ENCODE measurements at places on chromosomes 4 and X.

GRCh38 chr4:75598390-75598789 is 31.9 kb downstream of the CDKL2 start:
- no peak for DNase-seq

DNA sequence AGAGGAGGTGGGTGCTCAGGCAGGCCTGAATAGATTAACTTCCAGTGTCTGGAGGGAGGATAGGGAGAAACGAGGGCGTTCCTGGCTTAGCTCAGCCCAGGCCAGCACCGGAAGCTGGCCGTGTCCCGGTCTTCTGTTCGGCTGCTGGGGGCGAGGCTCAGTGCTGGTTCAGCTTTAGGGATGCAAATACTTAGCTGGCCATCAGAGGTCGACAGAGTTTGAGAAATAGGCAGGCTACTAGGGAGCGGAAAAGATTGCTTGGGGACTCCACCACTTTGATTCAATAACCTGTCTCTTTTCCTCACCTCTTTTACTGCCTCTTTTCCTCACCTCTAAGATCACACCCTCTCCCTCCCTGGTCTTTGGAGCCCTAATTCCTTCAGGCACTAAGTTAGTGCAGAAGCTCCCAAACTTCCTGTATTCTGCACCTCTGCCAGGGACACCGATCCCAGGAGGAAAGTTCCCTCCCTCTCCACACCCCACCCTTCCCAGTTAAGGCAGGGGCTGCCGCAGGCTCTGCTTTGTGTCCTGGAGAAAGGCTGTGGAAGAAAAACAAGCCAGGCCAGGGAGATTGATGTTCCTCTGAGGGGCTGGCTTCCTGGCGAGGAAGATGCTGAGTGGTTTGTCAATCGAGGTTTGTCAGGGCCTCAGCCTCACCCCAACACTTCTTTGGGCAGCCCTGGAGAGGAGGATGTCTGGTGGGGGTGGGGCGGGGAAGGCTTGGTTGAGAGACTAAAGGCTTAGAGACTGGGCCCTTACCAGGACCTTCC is 6.0 kb upstream of the EFNB1 start:
- DNase-seq, result peak; percentile 28

DNA sequence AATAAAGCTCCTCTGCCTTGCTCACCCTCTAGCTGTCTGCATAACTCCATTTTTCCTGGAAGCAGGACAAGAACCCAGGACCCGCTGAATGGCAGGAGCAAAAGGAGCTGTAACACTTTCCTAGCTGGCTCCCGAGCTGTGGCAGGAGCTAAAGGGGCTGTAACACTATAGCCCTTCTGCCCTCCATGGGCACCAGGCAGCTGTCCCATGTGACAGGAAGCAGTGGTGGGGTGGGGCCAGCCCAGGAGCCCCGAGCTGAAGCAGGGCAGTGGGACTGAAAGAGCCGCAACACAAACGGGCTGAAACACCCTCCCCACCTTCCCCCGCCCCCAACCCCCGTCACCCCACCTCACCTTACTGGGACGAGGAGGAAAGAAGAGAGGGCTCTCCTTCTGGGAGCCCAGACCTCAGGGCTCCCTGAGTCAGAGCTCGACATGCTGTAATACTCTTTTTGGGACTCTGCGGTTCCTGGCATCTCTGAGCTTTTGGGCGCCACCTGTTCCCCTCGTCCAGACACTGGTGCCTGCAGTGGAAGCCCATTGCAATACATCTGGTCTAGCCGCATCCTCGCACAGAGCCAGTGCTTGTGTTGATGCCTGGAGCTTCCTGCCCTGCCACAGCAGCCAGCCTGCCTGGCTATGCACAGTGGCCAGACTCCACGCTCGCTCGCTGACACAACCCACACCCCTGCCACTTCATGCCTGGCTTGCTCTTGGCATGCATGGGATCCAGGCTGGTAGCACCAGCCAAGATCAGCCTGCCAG is 39.4 kb downstream of the PPM1K start:
- DNase-seq, result no peak

- DNase-seq, result no peak
Observed at GRCh38 chr4:13316354-13316753, 167.8 kb downstream of the RAB28 start.

- DNase-seq, result peak; percentile 68
Observed at GRCh38 chrX:139881130-139881529, 51.7 kb downstream of the ATP11C start.

- no peak for DNase-seq
Observed at GRCh38 chr4:33073811-33074210, 2353.6 kb downstream of the PCDH7 start.

GRCh38 chr4:38562751-38563198 is 101.2 kb upstream of the KLF3 start:
- no peak for DNase-seq

DNA sequence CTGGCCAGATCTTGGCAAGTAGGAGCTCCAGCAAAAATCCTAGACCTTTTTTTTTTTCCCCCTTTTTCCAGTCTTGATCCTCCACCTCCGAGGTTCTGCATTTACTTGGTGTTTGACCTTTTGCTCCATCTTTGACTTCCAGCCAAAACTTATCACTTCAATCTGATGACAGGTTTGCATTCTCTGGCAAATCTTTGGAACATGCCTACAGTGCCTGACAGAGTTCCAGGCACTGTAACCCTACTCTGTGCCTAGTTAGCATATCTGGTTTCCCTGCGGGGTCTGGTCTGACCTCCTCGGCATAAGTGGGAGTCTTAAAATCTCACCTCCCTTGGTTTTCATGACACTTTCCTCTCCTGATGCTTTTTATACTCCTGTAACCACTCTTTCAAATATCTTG is 39.4 kb upstream of the NR3C2 start:
- no peak for DNase-seq

DNA sequence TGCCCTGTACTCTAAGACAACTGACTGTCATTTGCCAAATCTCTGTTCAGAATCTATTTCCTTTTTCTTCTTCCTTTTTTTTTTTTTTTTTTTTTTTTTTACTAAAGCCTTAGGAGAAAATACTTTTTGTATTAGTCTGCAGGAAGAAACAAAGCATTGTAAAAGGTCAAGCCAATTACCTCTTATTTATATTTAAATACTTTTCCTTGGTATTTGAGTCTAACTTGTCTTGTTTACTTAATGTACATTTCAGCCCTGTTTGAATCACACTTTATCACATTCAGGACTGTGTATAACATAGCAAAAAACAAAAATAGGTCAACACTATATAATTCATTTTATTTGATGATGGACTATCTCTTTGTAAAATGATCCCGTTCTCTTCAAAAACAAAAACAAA is 262.2 kb downstream of the RPA4 start:
- DNase-seq, result no peak

GRCh38 chr4:99062120-99062519 is 26.5 kb downstream of the ADH5 start:
- no peak for DNase-seq

- no peak for DNase-seq
Observed at GRCh38 chrX:137574784-137575293, 8.9 kb downstream of the ZIC3 start.

DNA sequence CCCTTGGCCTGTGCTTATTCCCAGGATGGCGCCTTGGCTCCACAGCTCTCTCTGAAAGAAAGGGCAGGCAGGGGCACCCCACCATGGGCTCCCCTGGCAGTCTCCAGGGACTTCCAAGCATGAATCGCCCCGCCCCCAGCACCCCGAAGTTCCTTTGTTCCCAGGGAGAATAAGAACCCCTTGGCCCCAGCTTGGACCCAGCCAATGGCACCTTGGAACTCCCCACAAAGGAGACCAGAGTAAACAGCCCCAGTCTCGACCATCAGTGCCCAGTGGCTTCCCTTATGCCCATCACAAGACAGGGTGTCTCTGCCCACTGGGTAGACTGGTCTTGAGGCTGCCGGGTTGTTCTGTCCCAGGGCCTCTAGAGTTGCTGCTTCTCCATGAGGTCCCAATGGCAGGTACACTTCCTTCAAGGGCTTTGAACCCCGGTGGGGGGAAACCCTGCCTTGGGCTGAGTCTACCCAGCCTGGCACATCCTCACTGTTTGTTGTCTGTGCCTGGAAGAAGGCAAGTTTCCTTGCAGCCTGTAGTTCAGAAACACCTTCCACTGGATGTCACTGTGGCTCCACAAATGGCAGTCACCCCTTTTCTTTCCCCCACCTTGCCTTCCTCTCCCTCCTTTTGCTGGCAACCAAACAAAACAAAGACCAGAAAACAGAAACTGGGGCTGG is 30.8 kb downstream of the NBDY start:
- DNase-seq, result no peak

DNA sequence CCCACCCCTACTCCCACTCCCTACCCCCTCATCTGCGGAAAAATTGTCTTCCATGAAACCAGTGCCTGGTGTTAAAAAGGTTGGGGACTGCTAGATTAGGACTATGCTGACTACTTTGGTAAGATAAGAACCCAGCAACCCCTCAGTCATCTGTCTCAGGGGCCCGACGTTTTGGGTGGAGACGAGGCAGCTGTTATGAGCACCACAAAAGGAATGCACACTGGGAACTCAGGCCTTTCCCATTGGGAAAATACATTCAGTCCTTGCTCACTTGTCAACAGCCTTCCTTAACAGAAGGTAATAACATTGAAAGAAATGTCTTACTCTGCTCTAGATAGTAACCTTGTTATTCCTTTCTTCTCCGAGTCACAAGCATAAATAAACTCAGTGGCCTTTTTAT is 310.8 kb downstream of the AFF2 start:
- peak; percentile 0 for DNase-seq

DNA sequence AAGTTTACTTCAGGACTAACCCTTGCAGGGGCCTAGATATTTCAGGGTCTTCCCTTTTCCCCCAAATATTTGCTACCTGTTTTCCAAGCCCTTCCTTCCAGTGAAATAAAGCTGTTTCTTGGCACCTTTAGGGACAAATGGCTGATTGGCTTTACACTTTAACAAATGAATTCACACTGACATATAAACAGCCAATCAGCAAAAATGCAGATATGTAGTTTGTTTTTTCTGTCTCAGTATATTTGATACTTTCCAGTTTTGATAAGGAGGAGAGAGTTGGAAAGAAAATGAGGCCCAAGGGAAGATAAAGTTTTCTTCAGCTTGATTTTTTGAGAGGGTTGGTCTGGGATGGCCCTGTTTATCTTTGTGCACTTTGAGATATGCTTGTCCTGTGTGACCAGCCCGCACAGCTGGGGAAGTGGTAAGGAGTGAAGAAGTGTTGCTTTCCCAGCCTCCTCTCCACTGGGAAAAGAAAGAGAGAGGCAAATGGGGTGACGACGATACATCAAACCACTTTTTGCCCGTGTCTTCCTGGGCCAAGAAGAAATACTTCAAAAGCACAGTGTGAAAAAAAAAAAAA is 67.5 kb downstream of the MGST2 start:
- no peak for DNase-seq

GRCh38 chr4:102076622-102077021 is 268.7 kb downstream of the SLC39A8 start:
- DNase-seq, result no peak

DNA sequence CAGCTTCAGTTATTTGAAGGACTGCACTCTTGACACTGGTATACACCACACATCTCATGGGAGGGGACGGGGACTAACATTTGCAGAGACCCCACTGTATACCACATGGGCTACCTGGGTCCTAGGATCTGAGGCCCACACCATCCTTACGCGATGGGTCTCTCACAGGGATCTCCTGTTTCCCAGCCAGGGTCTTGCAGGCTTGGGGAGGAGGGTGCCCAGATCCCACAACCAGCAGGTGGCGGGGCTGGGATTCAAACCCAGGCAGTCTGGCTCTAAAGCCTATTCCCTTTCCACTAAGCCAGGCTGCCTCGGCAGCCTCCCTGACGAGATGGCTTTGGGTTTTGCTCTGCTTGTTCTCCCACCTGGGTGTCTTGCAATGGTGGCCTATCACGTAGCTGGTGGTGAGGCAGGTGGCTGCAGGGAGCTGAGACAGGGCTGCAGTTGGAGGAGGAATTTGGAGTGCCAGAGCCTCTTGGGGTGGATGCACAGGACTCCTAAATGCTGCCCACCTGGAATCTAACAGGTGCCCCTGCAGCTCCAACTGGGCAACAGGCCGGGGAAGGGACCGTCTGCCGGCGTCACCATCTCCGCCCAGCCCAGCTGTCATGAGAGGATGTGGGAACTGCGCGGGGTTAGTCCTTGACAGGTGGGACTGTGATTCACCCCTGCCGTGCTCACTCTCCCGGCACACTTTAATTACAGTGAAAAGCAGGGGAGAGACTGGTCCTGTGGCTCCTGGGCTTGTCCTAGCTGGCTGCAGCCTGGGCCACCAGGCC is 110.7 kb downstream of the PSAPL1 start:
- no peak for DNase-seq

GRCh38 chrX:17414839-17415238 is 39.8 kb downstream of the NHS start:
- DNase-seq, result no peak

- DNase-seq, result no peak
Observed at GRCh38 chr4:92679149-92679548, 375.4 kb downstream of the GRID2 start.

DNA sequence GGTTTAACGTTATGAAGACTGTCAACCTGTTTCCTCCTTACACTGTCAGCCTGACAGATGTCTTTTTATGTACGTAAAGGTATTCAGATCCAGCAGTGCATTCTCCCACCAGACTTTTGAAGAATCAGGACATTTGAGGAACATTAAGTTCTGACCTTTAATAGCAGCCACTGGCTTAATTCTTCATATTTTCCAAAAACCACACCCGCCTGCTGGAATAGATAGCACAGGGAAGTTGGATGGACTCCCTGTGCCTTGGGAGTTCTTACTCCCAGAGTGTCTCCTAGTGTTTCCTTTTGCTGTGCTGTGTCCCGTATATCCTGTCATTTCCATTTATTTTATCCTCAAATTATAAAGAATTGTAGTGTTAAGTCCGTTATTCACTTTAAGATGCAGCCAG is 94.5 kb downstream of the AFF1 start:
- DNase-seq, result no peak

DNA sequence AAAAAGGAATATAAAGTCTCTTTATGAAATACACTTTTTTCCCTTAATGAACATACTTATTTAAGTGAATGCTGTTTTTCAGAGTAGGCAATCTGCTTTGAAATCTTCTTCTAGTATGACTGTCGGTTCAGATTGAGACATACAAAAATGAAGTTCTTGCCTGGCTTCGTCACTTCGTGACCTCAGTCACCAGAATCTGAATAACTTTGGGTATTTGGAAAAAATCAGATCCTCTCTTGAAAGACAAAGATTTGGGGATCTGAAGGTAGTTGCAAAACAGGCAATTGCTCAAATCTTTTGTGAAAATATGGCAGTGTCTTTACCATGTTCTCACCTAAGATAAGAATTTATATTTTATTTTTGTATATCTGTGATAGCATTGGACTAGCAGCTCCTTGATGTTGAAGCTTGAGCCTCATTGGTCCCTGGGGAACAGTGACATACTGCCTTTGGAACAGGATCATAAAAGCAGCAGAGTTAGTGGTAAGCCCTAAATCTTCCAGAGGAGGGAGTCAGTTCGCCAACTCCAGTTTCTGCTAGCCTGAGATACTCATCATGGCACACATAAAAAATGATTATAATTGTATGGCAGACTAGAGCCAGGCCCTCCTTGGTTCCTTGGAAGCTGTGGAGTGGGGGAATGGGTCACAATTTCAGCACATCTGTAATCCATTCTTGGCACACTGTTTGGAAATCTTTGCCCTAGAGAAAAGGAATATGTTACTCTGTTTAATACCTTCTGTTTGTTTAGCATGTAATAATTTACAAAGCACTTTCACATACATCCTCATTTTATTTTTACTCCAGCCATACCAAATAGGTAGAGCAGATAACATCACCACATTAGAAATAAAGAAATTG is 5.0 kb downstream of the ARFIP1 start:
- peak; percentile 53 for DNase-seq

GRCh38 chrX:37425370-37425769 is 76.2 kb downstream of the PRRG1 start:
- DNase-seq, result peak; percentile 40
